Activated naive CD4-positive, alpha-beta T cell treated with anti-CD3 and anti-CD28 coated beads, Interleukin-2, amount 50 U/mL, for 16 hours (primary cell): ENCODE measurements at places on chromosomes 13 and 19.

- no peak for DNase-seq
Measured at GRCh38 chr13:42804244-42804874, 23.0 kb downstream of the FAM216B start.

- DNase-seq: no peak
Measured at GRCh38 chr13:25166306-25166705, 5.8 kb downstream of the AMER2 start.

DNA sequence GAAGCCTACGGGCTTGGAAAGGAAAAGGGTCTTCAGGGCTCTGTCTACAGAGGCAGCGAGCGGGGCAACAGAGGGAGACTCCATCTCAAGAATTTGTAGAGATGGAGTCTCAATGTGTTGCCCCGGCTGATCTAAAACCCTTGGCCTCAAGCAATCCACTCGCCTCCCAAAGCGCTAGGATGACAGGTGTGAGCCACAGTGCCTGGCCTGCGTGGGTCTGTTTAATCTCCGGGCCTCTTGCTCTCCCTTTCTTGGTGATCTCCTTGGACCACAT, 8.1 kb downstream of the RPS9 start:
- no peak for DNase-seq

GRCh38 chr13:30576528-30576927, 41.2 kb upstream of the USPL1 start:
- DNase-seq: peak; percentile 22

- DNase-seq: no peak
Measured at GRCh38 chr13:42597505-42597904, 23.6 kb downstream of the TNFSF11 start.

DNA sequence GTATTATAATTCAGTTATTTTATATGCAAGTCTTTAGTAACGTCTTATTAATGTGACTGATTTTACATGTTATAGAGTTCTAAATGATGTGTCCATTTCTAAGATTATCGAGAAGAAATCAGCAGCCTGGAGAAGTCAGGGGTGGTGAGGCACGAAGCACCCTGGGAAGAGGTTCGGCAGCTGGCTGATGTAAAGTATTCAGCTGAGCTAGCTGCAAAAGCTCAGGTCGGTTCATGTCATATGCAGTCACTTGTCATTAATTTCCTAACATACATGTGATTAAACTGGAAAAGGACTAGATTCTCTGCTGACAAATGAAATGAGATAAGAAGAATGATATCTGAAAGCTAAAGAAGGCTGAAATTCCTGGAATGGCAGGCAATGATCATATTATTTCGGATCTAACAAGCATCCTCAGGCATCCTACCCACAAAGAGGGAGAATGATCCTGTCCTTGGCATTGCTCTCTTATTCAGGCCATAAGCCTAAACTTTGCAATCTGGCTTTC, 383.0 kb upstream of the SLITRK1 start:
- DNase-seq: no peak

GRCh38 chr13:77300176-77301037, 26.5 kb downstream of the MYCBP2 start:
- DNase-seq: no peak
